ENCODE measurements at places on chromosomes 6 and 20. TPM values are rescaled to one million over a fixed set of nuclear protein-coding genes. Genes with fewer than 3 reads are reported as not detected.
A peak's percentile ranks its signal among the peaks of the same experiment; 100 is the strongest.

The HLA-DMB gene
- 1.3 TPM for total RNA-seq

DNA sequence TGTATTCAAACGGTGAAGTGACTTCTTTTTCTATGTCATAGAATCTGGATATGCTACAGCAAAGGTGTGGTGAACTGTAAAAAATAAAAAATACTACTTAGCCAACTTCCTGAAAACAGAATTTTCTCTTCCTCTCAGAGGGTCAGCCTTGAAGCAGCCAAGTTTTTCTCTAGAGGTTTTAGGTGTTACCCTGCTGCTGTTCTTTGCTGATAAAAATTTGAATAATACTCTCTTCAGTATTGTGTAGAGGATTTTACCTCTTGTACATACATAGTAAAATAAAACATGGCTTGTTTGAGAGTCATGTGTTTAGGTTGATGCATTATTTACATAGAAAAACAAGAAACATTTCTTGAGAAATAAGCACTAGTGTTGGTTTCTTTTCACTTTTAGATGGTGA, 458.4 kb downstream of the TBC1D32 start:
- H3K4me3 ChIP-seq: no peak overlapping the region
- no peaks in the 10 kb centered on the region for H3K4me1 ChIP-seq
- H3K27me3 ChIP-seq: peaks cover 2% of the 10 kb centered on the region
- no peak overlapping the region for H3K27ac ChIP-seq

DNA sequence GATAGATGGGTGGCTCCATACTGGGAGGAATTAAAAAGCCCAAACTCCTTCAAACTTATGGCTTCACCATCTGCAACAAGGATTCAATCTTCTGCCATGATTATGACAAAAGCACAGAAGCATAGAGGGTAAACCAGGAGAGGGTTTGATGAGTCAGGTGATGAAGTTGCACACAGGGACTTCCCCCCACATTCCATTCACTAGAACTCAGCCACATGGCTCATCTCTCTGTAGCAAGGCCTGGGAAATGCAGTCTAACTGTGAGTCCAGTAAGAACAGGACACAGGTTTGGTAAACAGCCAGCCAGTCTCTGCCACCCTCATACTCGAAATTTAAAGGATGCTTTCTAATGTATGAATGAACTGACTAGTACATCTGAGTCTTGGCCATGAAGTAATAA, 142.9 kb downstream of the HIVEP2 start:
- H3K27ac ChIP-seq: no peak overlapping the region
- H3K4me1 ChIP-seq: peaks cover 2% of the 10 kb centered on the region
- H3K36me3 ChIP-seq: no peaks in the 10 kb centered on the region
- no peak for DNase-seq
- H3K4me3 ChIP-seq: no peak overlapping the region

The LRRC73 gene
- 0.28 TPM for total RNA-seq

The BEND6 gene
- 0.97 TPM for total RNA-seq

GRCh38 chr6:21121636-21122136, 471.9 kb upstream of the SOX4 start:
- H3K27ac ChIP-seq: no peak overlapping the region
- no peak overlapping the region for H3K4me3 ChIP-seq
- H3K36me3 ChIP-seq: no peaks in the 10 kb centered on the region

DNA sequence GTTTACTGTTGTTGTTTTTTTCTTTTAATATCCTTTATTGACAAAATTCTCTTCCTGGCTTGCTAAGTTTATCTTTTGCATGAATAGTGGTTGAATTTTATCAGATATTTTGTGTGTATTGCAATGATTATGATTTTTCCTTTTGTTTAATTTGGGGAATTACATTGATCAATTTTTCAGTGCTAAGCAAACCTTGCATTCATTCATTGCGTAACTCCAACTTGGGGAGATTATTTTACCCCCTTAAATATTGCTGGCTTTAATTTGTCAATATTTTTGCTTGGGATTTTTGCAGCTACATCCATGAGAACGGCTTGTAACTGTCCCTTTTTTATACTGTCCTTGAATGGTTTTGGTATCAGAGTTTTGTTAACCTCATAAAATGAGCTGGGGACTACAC, 63.4 kb downstream of the SERAC1 start:
- no peaks in the 10 kb centered on the region for H3K4me1 ChIP-seq
- no peaks in the 10 kb centered on the region for H3K27me3 ChIP-seq
- DNase-seq: no peak
- H3K27ac ChIP-seq: no peak overlapping the region
- H3K4me3 ChIP-seq: no peak overlapping the region

The COL21A1 gene
- 1.2 TPM for total RNA-seq

GRCh38 chr6:2097464-2097863, 147.9 kb downstream of the GMDS start:
- no peaks in the 10 kb centered on the region for H3K27me3 ChIP-seq
- no peak overlapping the region for H3K4me3 ChIP-seq
- peaks cover 2% of the 10 kb centered on the region for H3K4me1 ChIP-seq

- no peak overlapping the region for H3K4me3 ChIP-seq
- no peak overlapping the region for H3K27ac ChIP-seq
- H3K27me3 ChIP-seq: peaks cover 1% of the 10 kb centered on the region
- no peak for DNase-seq
These were observed 30.2 kb upstream of the MAN1A1 start for GRCh38 chr6:119379809-119380208.

The DUSP15 gene
- total RNA-seq: 2.1 TPM

DNA sequence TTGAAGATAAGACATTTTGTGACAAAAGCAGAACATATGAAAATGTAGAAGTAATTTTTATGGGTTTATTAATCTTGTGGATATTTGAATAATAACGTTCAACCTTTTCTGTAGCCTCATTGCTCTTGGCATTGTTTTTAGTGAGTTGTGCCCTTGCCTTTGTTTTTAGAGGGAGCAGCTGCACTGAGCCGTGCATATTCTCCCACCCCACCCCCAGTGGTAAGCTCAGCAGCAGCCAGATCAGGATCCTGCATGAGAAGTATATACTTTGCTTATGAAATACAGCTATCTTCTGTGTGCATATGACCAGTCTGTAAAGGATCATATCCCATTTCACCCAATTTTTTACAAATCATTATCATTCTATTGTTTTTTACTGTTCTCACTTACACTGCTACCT, 184.2 kb downstream of the COL9A1 start:
- no peak for DNase-seq
- no peaks in the 10 kb centered on the region for H3K4me1 ChIP-seq
- H3K27ac ChIP-seq: no peak overlapping the region

DNA sequence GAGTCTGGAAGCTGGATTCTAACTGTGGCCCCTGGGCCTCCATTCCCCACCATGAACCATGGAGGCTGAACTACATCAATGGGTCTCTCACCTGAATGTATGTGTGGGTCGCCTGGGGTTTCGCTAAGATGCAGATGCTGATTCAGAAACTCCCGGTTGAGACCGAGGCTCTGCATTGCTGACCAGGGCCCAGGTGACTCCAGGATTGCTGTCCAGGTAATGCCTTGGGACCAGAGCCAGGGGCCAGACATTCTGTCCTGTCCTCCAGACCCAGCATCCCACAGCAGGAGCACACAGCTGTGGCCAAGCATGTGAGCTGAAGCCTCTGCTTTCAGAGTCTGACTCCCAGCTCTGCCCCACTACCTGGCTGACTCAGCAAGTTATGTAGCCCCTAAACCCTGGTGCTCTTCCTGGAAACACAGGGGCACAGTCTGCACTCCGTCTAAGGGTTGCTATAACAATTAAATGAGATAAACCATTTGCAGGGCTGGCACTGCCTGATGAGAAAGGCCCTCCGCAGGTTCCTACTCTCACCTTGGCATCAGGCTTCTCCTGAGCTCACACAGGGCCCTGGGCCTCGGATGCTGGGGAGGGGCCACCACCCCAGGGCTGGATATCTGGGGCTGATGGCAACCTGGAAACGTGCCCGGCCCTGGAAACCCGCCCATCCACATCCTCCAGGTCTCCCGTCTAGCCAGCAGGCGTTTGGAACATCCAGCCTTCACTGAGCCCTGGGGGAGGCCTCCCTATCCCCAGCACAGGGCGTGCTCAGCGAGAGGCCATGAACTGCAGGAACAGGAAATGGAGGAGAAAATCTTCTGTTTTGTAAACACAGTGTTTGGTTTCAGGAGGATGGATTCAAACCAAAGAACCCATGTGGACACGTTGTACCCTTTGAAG, 175.7 kb downstream of the DLL1 start:
- H3K4me3 ChIP-seq: no peak overlapping the region
- H3K27me3 ChIP-seq: peaks cover 1% of the 10 kb centered on the region
- H3K27ac ChIP-seq: no peak overlapping the region
- H3K36me3 ChIP-seq: no peaks in the 10 kb centered on the region
- H3K4me1 ChIP-seq: no peaks in the 10 kb centered on the region

The MOG gene
- not detected for total RNA-seq

The ZBTB9 gene
- 18.7 TPM for total RNA-seq

DNA sequence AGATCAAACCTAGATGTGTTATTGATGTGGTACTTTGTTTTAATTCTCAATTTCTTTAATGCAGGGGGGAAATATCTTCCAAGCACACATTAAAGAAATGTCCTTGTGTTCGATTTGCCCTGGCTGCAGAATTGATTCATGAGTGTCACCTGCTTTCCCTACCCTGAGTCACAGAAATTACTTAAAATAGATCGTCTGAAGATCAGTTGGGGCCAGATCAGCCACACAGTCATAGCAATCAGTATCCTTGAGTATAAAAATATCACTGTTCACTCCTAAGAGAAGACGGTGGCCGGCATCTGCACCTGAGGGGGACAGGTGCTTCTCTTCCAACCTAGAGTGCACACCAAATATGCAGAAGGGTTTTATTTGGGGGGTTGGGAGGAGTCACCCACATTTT, 115.2 kb upstream of the RIN2 start:
- no peak overlapping the region for H3K27ac ChIP-seq
- DNase-seq: no peak
- H3K36me3 ChIP-seq: no peaks in the 10 kb centered on the region
- H3K27me3 ChIP-seq: no peaks in the 10 kb centered on the region
- no peak overlapping the region for H3K4me3 ChIP-seq
- no peaks in the 10 kb centered on the region for H3K4me1 ChIP-seq

DNA sequence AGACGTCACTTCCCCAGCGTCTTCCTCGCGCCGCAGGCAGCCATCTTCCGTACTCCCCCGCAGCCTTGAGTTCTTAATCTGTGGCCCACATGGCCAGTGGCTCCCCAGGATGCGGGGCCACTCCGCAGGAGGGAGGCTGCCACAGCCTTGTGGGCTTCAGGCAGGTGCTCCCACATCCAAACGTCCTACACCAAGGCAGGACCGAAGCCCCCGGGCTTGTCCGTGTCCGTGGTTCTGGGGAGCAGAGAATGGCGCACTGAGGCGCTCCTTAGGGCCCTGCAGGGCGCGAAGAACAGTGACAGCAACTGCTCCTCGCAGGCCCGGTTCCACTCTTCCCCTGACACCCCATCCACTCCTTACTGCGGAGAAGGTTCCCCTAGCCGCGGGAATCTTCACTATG, 755.8 kb downstream of the PRIM2 start:
- H3K4me3 ChIP-seq: no peak overlapping the region
- no peak for DNase-seq
- no peak overlapping the region for H3K27ac ChIP-seq
- peaks cover 6% of the 10 kb centered on the region for H3K27me3 ChIP-seq
- no peaks in the 10 kb centered on the region for H3K4me1 ChIP-seq

DNA sequence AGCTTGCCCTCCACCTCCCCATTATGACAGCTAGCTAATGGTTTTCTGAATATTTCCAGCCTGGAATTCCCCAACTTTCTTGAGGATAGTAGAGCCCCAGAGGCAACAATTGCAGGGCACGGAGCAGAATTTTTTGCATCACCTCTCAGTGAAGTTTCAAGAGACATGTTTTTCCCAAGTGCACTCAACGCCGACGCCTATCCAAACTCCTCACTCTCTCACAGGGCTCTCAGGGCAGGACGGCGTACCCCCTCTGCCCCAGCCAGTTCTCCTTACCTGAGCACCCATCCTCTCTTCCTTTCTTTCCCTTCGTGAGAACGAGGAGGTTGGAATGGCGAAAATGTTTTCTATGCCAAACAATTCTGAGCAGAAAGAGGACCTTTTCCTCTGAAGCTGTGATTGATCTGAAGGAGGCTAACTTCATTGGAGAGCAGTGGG, 83.1 kb upstream of the FOXQ1 start:
- H3K36me3 ChIP-seq: no peaks in the 10 kb centered on the region
- peaks cover 21% of the 10 kb centered on the region for H3K4me1 ChIP-seq
- no peak for DNase-seq
- no peak overlapping the region for H3K4me3 ChIP-seq
- H3K27ac ChIP-seq: no peak overlapping the region
- H3K27me3 ChIP-seq: peaks cover 2% of the 10 kb centered on the region

GRCh38 chr6:25942561-25943147, 12.2 kb upstream of the SLC17A2 start:
- no peaks in the 10 kb centered on the region for H3K27me3 ChIP-seq
- no peak overlapping the region for H3K4me3 ChIP-seq
- H3K27ac ChIP-seq: no peak overlapping the region
- H3K36me3 ChIP-seq: no peaks in the 10 kb centered on the region
- no peaks in the 10 kb centered on the region for H3K4me1 ChIP-seq

DNA sequence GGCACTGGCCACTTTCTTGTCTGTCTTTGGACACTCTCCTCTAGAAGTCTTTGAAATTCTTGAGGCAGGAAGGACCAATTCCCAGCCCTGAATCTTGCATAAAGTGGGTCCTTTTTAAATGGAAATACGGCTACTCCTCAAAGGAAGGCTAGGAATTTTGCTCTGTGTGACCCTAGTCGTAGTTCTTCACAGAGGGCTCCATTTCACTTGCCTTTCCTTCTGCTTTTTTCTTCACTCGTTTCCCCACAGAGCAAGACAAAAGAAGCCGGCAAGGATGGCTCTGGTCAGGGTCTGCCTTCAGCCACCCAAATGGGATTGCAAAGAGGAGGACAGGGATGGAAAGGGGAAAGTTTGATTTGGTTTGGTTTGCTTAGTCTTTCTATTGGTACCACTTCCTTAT, 25.8 kb downstream of the HLA-E start:
- peak overlapping the region; percentile 98 for H3K27ac ChIP-seq
- H3K4me3 ChIP-seq: no peak overlapping the region
- H3K36me3 ChIP-seq: peaks cover 7% of the 10 kb centered on the region
- no peaks in the 10 kb centered on the region for H3K27me3 ChIP-seq
- H3K4me1 ChIP-seq: peaks cover 9% of the 10 kb centered on the region

The LGSN gene
- total RNA-seq: not detected

GRCh38 chr20:41395667-41396664, 29.3 kb upstream of the EMILIN3 start:
- H3K27me3 ChIP-seq: peaks cover 10% of the 10 kb centered on the region
- no peak overlapping the region for H3K27ac ChIP-seq
- no peak for DNase-seq
- H3K36me3 ChIP-seq: peaks cover 3% of the 10 kb centered on the region

The SLC22A2 gene
- total RNA-seq: not detected

GRCh38 chr6:34355889-34356288, 36.6 kb downstream of the NUDT3 start:
- peaks cover 25% of the 10 kb centered on the region for H3K4me1 ChIP-seq
- H3K4me3 ChIP-seq: no peak overlapping the region

- no peak overlapping the region for H3K27ac ChIP-seq
- no peaks in the 10 kb centered on the region for H3K4me1 ChIP-seq
- DNase-seq: no peak
- H3K27me3 ChIP-seq: no peaks in the 10 kb centered on the region
These were observed 357.9 kb upstream of the AGPAT4 start for GRCh38 chr6:161631676-161632194.

The FILIP1 gene
- total RNA-seq: 32.0 TPM

Data from endothelial cell (in vitro differentiated cells).